Fibroblast of skin of abdomen (primary cell): ENCODE measurements at places on chromosomes 1 and 21.

- no peak for DNase-seq
Observed at GRCh38 chr1:67708606-67709005, 23.6 kb downstream of the GADD45A start.

GRCh38 chr1:22835636-22836319 is 125.1 kb downstream of the EPHB2 start:
- DNase-seq = peak; percentile 80

GRCh38 chr21:25903607-25904006 is 168.8 kb downstream of the GABPA start:
- no peak for DNase-seq

- DNase-seq = no peak
Observed at GRCh38 chr1:39538531-39539251, 37.9 kb downstream of the PABPC4 start.

- no peak for DNase-seq
Observed at GRCh38 chr1:224767031-224767430, 150.9 kb downstream of the CNIH3 start.

DNA sequence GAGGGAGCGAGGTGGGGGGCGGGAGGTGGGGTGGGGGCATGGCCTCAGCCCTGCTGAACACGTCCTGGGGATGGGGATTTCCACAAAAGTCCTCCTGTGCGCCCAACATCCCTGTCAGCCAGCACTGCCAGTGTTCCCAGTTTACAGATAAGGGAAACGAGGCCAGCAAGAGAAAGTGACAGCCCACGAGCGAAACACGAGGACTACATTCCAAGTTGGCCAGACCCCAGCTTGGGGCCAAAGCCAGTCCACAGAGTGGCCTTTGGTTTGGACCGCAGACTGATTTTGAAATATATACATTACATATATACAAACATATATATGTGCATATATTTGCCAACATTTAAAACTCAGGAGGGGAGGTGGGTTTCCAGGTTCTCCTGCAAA is 5.0 kb downstream of the FBXO2 start:
- no peak for DNase-seq

DNA sequence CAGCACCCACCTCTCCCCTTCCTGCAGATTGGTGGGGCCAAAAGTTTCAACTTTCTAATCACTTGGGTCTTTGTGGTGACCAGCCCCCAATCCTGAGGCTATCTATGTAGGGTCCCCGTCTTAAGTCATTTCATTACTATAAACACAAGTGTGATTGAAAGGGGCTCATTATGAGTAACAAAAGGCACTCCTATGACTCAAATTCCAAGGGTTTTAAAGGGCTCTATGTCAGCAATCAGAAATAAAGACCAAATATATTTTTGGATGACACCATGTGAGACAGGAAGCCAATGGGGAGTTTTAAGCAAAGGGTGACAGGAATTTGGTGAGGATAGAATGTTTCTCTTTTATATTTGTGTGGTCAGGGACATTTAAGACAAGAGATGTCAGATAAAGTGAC is 6.2 kb downstream of the ERO1B start:
- no peak for DNase-seq

GRCh38 chr1:230632273-230632873 is 9.9 kb upstream of the COG2 start:
- DNase-seq = peak; percentile 15

DNA sequence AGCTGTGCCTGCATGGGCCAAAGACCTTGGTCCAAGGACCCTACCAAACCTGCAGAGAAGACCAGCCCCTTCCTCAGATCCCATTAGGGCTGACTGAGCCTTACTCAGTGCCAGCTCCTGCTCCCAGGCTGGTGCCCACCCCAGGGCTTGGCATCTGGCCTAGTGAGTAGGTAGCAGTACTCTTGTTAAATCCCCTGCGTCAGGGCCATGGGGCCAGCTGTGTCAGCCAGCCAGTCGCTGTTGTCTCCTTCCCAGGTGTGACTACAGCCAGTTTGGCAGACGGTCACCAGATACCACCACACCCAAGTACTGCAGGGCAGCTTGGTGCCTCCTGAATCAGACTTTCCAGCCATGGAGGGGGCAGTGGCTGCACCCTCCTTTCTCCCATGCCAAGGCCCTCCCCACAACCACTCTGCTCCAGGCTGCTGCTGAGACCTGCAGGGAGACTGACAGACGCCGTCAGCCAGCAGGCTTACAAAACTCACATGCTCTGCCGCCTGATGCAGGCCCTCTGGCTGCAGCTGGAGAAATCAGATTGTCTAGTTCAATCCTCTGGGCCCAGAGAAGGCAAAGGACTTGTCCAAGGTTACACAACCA is 3.0 kb downstream of the TENT5B start:
- no peak for DNase-seq

DNA sequence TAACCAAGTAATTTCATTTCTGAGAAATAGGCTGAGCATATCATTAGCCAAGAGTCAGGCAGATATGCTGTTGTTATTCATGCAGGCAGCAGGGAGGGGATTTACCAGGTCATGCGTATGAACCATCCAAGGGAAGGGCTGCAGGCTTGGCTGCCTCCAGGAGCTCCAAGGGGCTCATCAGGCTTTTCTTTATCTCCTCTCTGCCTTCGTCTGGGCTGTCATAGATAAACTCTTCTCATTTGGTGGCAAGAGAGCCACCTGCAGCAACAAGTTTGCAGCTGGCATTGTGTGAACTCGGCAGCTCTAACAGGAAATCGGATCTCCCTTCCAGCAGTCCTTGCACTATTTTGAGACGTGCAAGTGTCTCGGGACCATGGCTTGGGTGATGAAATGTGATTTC is 7.5 kb downstream of the CCDC27 start:
- DNase-seq = no peak

DNA sequence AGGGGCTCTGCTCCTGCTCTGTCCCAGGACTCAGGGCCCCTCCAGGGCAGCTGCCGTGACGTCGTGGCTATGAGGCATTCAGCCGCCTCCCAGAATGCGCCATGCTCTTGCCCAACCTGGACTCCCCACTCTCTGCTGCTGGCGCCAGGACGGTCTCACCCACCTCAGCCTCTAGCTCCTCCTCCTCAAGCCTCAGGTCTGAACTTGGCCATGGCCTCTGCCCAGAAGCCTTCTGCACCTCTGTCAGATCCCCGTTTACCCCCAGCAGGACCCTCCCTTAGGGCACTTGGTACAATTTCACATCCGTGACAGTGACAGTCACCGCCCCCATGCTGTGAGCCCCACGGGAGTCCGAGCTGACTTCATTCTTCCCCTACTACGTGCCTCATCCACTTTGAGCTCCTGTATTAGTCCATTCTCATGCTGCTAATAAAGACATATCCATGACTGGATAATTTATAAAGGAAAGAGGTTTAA is 4.9 kb downstream of the CSTB start:
- no peak for DNase-seq

DNA sequence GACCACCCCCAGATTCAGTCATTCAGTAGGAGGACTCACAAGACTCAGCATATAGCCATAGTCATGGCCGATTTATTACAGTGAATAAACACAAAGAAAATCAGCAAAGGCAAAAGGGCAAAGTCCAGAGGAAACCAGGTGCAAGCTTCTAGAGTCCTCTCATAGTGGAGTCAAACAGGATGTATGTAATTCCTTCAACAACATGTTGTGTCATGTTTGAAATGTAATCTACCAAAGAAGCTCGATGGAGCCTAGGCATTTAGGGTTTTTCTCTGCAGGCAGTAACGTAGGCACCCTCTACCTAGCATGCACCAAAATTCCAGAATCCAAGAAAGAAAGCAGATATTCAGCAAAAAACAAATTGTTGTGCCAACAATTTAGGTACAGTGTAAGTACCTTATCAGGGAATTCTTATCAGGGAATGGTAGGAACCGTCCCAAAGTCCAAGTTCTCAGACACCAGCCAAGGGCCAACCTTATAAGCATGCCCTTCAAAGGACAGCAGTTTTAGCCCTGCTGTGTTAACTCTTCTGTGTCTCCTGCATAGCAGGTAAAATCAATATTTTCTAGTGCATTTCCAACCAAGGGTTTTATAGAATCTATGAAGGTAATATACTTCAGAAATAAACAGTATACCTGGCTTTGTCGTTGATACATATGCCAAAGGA is 16.1 kb upstream of the SLAMF6 start:
- DNase-seq = no peak

- no peak for DNase-seq
Observed at GRCh38 chr1:64516301-64516700, 46.4 kb downstream of the CACHD1 start.

DNA sequence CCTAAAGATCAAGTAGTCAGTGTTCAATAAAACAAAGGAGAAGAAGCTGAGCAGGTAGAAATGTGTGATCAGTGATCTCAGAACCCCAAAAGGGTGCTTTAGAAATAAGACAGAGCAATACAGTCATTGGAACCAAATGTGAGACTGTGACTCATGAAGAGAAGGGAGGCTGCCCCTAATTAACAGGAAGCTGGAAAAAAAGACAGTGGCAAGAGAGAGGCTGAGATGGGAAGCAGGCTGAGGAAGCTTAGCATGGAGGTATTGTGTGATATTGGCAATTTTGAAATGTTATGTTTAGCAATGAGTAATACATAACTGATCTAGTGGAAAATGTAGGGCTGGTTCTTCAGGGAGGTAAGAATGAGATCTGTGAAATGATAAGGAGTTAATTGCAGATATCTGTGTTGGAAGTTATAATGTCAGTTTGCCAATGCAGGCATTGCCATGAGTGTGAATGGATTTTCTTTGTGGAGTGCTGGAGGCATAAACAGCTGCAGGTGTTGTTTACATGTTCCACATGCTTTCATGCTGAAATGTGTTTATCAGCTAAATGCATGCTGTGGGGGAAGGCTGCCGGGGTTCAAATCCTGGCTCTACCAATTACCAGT is 90.6 kb upstream of the CACNA1E start:
- DNase-seq = no peak

GRCh38 chr1:96145492-96145891 is 576.1 kb upstream of the PTBP2 start:
- no peak for DNase-seq

- DNase-seq = no peak
Observed at GRCh38 chr1:60564916-60565750, 491.6 kb upstream of the C1orf87 start.

DNA sequence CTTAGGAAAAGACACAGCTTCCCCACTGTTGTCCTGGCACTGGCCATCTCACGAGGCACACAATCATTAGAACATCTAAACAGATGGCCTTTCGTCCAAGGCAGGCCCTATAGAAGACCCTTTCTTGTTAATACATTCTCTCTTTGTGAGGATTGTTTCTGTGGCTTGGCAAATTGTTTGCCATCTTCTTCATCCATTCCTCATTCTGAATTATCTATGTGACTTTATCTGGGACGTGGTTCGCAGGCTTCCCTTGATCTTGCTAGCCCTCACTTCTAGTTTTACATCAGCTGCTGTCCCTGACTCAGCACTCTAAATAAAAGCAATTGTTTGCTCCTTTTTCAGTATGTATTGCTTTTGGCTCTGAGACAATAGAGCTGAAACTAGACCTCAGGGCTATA is 101.1 kb upstream of the ZC3H11B start:
- DNase-seq = no peak
